Peyer's patch (tissue), 4 donors: ENCODE measurements at places on chromosomes 4 and X.

GRCh38 chr4:76238701-76239100 is 12.8 kb upstream of the FAM47E start:
- DNase-seq = no peak

DNA sequence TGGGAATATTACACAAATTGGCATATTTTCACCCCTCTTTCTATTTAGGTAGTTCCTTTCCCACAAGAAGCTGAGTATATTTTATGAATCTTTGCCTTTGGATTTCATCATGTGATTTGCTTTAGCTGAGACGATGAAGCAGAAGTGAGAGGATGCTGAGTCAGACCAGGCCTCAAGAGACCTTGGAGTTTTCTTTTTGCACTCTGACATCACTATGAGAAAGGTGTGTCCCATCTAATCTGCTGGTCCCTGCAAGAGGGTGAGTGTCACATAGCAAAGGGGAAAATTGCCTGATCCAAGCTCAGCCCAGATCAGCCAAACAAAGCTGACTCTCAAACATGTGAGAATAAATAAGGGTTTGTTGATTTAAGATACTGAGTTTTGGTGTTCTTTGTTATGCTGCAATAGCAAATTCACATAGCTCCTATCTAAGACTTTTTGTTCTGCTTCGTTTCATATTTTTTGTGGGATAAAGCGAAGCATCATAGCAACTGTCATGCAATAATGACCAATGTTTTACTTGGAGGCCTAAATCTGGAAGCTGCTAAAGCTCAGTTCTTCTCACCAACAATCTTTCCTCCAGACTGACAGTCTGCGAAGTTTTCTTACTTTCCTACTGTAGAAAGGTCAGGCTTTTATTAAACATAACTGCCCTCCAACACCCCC is 176.9 kb downstream of the PDHA2 start:
- no peak for DNase-seq

- no peak for DNase-seq
Measured at GRCh38 chr4:141645611-141646340, 9.4 kb downstream of the IL15 start.

DNA sequence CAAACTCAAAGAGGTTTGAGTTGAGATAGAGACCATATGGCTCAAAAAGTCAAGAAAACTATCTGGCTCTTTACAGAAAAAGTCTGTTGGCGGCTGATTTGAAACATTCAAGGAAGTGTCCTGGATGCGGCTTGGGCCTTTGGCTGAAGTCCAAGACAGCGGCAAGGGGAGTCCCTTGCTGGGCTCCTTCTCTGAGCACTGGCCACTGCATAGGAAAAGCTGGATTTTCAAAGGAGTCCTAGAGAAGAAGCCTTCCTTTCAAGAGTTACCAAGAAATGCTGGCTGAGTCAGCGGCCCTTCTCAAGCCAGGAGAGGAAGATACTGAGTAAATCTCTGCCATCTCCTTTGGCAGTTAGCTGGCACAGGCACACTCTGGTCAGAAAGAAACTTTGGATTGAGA is 12.1 kb downstream of the APLN start:
- no peak for DNase-seq
